Activated T-helper 1 cell treated with anti-CD3 and anti-CD28 coated beads, Interleukin-12 subunit alpha, Interleukin-12 subunit beta, Interleukin-2, Interleukin-4 antibody, amounts not matched to agents 30 ng/mL and 10 ng/mL and 1 ng/mL, durations not matched to agents 14 hours and 24 hours and 36 hours (primary cell): ENCODE measurements at places on chromosomes 13 and 19.

- no peak for DNase-seq
- H3K27ac ChIP-seq = no peak overlapping the region
- no peaks in the 10 kb centered on the region for H3K36me3 ChIP-seq
- H3K27me3 ChIP-seq = no peaks in the 10 kb centered on the region
Measured at GRCh38 chr13:76717092-76717491, 169.1 kb downstream of the KCTD12 start.

DNA sequence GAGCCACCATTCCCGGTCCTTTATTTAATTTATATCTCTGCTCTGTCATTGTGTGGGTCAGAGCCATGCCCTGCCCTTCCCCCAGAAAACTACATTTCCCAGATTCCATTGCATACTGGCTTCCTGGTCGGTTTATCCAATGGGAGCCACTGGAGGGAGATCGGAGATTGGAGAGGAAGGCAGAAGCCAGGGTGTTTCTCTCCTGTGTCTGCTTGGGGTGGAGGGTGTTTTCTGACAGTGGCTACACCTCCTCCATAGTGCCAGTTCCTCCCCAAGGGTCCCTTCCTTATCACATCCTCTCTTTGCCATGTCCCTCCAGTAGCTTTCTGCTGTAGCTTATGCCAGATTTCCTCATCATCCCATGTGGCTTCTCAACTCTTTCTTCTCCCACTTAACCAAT, 19.0 kb downstream of the OLFM2 start:
- no peak for DNase-seq
- no peak overlapping the region for H3K4me3 ChIP-seq
- H3K4me1 ChIP-seq = peaks cover 17% of the 10 kb centered on the region

GRCh38 chr19:40718774-40719391, 2.0 kb downstream of the ITPKC start:
- H3K4me1 ChIP-seq = peaks cover 49% of the 10 kb centered on the region
- H3K4me3 ChIP-seq = peak overlapping the region; percentile 97
- H3K36me3 ChIP-seq = peaks cover 25% of the 10 kb centered on the region
- H3K27me3 ChIP-seq = no peaks in the 10 kb centered on the region

GRCh38 chr13:76921516-76921915, 26.8 kb upstream of the ACOD1 start:
- no peaks in the 10 kb centered on the region for H3K36me3 ChIP-seq
- H3K27ac ChIP-seq = no peak overlapping the region
- H3K4me1 ChIP-seq = no peaks in the 10 kb centered on the region
- H3K4me3 ChIP-seq = no peak overlapping the region

GRCh38 chr19:1773184-1773583, 19.9 kb downstream of the ONECUT3 start:
- DNase-seq = no peak
- no peaks in the 10 kb centered on the region for H3K4me1 ChIP-seq
- no peak overlapping the region for H3K27ac ChIP-seq
- H3K4me3 ChIP-seq = no peak overlapping the region
- peaks cover 58% of the 10 kb centered on the region for H3K27me3 ChIP-seq

DNA sequence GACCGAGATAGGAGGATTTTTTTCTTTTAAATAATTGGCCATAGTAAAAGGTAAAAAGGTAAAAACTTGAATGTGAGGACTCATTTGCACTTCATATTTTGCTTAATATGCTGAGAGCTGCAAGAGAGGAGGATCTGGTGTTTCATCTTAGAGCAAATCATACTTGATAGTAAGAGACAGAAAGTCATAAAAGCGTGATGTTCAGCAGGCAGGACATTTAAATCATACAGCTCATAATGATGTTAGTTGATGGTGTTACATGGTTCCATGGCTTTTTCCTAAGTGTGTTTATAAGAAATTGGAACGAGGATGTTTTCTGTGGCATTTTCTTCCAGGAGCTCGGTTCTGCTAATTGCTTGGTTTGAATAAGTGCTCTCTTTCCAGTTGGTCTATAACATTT, 16.3 kb downstream of the ATP11A start:
- no peak for DNase-seq
- no peaks in the 10 kb centered on the region for H3K27me3 ChIP-seq
- peaks cover 25% of the 10 kb centered on the region for H3K4me1 ChIP-seq
- H3K27ac ChIP-seq = no peak overlapping the region
- H3K4me3 ChIP-seq = no peak overlapping the region

DNA sequence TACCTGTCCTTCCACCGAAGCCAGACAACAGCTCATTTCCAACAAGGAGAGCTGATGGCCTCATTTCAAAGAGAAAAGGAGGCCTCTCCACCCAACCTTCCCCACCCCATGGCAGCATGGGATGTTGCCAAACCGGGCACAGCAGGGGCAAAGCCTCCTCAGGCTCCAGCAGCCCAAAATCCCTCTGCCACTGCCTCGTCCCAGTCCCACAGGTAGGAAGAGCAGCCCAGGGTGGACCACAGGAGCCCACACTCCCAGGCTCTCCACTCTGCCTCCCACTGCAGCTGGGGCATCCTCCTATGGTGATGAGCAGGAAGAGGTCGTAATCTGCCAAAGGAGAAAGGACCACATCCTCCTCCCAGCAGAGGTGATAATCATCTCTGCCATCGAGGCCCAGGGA, 50.9 kb downstream of the PEPD start:
- no peak overlapping the region for H3K4me3 ChIP-seq
- no peak overlapping the region for H3K27ac ChIP-seq
- H3K27me3 ChIP-seq = no peaks in the 10 kb centered on the region
- H3K36me3 ChIP-seq = no peaks in the 10 kb centered on the region

DNA sequence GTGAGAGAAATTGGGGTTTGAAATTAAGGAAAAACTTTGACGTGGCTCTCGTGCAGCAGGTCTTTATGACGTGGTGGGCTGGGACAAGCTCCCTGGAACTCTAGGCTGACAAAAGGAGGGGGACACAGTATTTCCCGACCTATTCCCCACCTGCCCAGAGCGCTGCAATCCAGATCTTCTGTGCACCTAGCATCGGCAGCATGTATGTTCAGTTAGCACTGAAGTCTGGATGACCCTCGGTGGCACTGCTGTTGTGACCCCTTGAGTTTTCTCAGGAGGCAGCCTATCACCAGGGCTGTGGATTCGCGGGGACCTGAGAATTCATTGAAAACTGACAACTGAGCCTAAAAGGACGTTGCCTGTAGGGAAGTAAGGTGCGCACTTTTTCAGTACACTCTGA, 9.1 kb upstream of the ZNF536 start:
- H3K4me1 ChIP-seq = no peaks in the 10 kb centered on the region
- peaks cover 15% of the 10 kb centered on the region for H3K27me3 ChIP-seq
- no peak overlapping the region for H3K4me3 ChIP-seq
- H3K36me3 ChIP-seq = no peaks in the 10 kb centered on the region

GRCh38 chr19:36222503-36222902, 7.6 kb downstream of the ZNF146 start:
- no peak for DNase-seq
- peaks cover 17% of the 10 kb centered on the region for H3K4me1 ChIP-seq
- peaks cover 54% of the 10 kb centered on the region for H3K36me3 ChIP-seq
- no peak overlapping the region for H3K27ac ChIP-seq
- no peak overlapping the region for H3K4me3 ChIP-seq

DNA sequence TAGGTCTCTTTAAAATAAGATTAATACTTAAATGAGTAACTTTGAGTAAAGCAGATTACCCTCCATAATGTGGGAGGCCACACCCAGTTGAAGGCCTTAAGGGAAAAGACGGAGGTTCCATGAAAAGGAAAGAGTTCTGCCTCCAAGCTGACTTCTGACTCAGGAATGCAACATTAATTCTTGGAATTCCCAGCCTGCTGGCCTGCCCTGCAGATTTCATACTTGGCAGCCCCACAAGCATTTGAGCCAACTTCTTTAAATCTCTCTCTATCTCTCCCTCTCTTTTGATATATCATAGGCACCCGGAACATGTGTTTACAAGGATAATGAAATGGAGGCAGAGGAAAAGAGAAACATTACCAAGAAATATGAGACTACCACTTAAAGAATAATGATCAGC, 902.3 kb upstream of the MIR17HG start:
- no peak for DNase-seq
- no peaks in the 10 kb centered on the region for H3K4me1 ChIP-seq
- H3K36me3 ChIP-seq = no peaks in the 10 kb centered on the region
- H3K4me3 ChIP-seq = no peak overlapping the region

DNA sequence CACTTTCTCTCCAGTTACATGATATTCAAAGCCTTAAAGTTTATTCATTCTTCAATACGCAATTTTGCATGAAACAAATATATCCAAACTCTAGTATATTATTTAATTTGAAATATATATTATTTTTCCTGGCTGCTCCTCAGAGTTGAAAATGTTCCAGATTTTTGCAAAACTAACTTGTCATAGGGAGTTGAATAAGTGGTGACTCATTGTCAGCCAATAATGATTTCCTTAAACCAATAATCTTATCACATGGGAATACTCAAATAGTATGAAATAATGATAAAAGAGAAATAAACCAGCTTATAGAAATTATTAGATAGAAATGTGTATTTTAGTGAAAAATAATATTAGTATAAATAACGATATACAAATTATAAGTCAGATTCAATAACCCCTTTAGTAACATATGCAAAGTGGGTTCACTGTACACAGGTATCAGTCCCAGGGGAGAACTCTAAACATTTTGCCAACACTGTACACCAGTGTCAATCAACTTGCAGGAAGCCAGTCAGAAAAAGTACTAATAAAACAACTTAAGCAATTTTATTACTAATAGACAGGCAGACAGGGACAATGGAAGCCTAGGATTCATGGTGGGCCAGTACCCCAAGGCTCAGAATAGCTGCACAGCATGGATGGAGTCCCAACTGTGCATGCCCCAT, 222.6 kb upstream of the KLHL1 start:
- no peak overlapping the region for H3K27ac ChIP-seq
- DNase-seq = no peak
- no peaks in the 10 kb centered on the region for H3K36me3 ChIP-seq
- no peaks in the 10 kb centered on the region for H3K27me3 ChIP-seq

DNA sequence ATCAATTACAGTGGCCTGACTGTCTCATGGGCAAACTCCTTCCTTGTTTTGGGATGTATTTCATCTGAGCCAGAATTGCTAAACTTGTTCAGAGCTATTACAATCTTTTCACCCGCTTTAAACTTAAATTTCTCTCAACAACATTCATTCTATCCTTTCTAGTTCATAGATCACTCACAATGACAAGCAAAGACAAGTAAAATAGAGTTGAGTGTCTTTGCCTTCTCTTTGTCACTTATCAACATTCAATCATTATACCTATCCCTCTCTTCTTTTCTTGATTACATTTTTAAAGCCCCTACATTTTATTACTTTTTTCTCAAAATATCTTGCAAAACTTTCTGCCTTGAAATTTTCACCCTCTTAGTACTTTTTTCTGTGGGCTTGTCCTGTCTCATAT, 1113.1 kb downstream of the PCDH17 start:
- no peaks in the 10 kb centered on the region for H3K27me3 ChIP-seq
- DNase-seq = no peak
- no peak overlapping the region for H3K4me3 ChIP-seq
- H3K4me1 ChIP-seq = no peaks in the 10 kb centered on the region
- no peaks in the 10 kb centered on the region for H3K36me3 ChIP-seq

DNA sequence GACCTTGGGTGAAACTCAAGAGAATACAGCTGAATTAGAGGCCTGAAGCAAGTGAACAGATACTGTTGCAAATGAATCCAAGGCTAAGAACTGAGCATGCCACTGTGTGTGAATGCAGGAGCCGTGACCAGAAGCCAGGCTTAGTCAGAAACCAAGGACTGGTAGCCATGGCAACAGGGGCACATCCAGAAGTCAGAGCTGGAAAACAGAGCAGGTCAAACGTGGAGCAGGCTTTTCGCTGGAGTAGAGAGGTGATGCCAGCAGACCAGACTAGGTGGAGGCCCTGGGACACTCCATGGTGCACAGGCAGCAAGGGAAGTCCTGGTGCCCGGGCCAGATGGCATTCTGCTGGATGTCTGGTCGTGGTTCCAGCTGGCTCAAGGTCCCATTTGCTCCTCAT, 564.1 kb downstream of the PCDH9 start:
- H3K27ac ChIP-seq = no peak overlapping the region
- H3K4me3 ChIP-seq = no peak overlapping the region
- DNase-seq = no peak
- H3K27me3 ChIP-seq = peaks cover 2% of the 10 kb centered on the region
- H3K4me1 ChIP-seq = no peaks in the 10 kb centered on the region
- no peaks in the 10 kb centered on the region for H3K36me3 ChIP-seq

- H3K36me3 ChIP-seq = no peaks in the 10 kb centered on the region
- no peaks in the 10 kb centered on the region for H3K27me3 ChIP-seq
- peak overlapping the region; percentile 65 for H3K27ac ChIP-seq
Measured at GRCh38 chr13:51154029-51154555, 43.0 kb upstream of the C13orf42 start.

- H3K4me3 ChIP-seq = no peak overlapping the region
- no peaks in the 10 kb centered on the region for H3K36me3 ChIP-seq
- no peak for DNase-seq
- no peaks in the 10 kb centered on the region for H3K27me3 ChIP-seq
Measured at GRCh38 chr19:45575216-45575615, 9.4 kb downstream of the OPA3 start.

GRCh38 chr13:42277618-42278276, 5.8 kb downstream of the AKAP11 start:
- DNase-seq = no peak
- H3K4me3 ChIP-seq = no peak overlapping the region
- no peak overlapping the region for H3K27ac ChIP-seq
- peaks cover 43% of the 10 kb centered on the region for H3K4me1 ChIP-seq
- no peaks in the 10 kb centered on the region for H3K27me3 ChIP-seq

- peaks cover 52% of the 10 kb centered on the region for H3K4me1 ChIP-seq
- DNase-seq = peak; percentile 74
- H3K4me3 ChIP-seq = peak overlapping the region; percentile 93
- H3K36me3 ChIP-seq = peaks cover 39% of the 10 kb centered on the region
- peak overlapping the region; percentile 91 for H3K27ac ChIP-seq
Measured at GRCh38 chr13:51451467-51452360, 1.1 kb downstream of the INTS6 start.

DNA sequence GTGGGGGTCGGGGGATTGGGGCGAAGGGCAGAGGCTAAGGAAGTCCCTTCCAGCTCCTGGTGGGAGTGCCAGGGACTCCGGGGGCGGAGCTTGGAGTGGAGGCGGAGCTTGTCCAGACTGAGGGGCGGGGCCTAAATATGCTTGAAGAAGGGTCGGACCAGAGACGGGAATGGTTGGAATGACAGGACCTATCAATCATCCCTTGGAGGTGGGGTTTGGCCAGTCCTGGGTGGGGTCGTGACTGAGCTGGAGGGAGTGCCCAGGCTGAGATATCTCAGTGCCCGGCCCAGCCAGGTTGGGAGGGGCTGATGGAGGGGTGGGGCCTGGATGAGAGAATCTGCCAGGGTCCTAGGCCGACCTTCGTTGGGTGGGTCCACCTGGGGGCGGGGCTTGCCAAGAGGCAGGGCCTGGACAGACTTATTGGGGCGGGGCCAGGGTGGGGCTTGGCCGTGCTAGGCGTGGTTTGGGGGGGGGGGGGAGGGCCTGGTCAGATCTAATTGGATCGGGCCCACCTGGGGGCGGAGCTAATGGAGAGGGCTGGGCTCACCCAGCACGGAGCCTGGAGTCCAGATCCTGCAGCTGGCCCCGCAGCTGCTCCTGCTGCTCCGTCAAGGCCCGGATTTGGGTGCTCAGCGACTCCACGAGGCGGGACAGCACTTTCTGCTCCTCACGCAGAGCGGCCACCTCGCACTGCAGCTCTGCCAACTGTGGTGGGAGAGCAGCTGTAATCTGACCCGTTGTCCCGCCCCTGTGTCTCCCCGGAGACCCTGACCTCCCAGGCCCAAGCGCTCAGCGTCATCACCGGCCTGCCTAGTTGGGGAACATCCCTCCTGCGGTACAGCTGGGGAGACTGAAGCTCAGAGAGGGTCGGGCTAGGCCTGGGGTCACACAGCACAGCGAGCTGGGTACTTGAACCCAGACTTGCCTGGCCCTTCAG, 2.6 kb upstream of the WIZ start:
- H3K4me1 ChIP-seq = peaks cover 38% of the 10 kb centered on the region
- no peak overlapping the region for H3K27ac ChIP-seq
- H3K4me3 ChIP-seq = no peak overlapping the region
